D721Med (cell line): ENCODE measurements at places on chromosomes 3 and 15.

DNA sequence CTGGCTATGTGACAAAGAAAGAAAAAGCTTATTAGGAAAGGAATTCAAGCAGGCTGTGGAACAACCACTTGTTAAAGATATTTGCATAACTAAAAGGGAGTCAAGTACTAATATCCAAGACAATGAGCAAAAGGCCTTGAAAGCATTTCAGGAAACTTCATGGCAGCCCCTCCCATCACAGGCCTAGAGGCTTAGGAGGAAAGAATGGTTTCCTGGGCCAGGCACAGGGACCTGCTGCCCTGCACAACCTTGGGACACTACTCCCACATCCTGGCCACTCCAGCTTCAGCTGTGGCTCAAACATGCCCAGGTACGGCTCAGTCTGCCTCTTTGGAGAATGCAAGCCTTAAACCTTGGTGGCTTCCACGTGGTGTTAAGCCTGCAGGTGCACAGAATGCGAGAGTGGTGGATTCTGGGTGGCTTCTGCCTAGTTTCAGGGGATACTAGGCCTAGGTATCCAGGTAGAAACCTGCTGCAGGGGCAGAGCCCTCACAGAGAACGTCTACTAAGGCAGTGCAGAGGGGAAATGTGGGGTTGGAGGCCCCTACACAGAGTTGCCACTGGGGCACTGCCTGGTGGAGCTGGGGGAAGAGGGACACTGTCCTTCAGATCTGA is 121.6 kb downstream of the OPA1 start:
- no peak for DNase-seq

DNA sequence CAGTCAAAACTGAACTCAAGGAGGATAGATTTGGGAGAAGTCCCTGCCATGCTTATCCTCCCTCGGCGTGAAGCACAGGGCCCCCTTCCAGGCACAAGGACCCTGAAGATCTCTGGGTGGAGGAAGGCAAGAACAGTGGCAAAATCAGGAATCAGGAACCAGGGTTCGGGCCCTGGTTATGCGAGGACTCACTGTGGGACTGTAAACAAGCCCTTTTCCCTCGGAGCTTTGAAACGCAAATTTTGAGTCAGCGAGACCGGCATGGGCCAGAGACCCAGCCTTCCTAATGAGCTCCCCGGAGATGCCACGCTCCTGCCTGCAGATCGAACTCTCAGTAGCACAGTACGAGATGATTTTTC is 70.1 kb downstream of the SLC12A8 start:
- DNase-seq, result no peak

DNA sequence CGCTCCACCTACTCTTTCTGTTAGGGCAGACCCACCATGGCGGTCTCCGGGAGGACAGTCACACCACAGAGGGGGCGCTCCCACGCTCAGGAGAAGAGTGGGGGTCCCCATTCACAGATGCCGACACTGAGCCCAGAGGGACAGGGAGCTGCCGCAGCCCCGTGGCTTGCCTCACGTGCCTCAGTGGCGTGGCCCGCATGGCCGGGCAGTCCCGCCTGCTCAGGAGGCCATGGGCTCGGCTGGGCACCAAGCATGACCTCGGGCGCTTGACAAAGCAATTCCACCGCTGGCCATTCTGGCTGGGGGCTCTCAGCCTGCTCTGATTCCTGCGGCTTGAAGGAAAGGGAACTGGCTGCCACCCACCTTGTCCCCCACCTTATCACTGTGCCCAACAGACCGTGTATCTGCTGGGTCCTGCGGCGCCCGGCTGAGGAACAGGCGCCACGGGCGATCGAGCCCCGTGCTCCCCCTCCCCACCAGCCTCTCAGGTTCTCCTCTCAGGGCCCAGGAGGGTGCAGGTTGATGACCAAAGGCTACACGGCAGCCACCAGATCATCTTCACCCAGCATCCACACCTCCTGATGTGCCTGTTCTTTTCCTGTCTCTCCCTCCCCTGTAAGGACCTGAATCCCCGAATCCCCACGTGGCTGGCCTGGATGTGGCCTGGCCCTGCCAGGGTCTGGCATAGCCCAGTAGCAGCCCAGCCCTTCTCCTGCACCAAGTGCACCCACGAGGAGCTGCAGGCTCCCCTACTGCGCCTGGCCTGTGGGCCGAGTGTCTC is 20.7 kb downstream of the CYFIP1 start:
- no peak for DNase-seq

DNA sequence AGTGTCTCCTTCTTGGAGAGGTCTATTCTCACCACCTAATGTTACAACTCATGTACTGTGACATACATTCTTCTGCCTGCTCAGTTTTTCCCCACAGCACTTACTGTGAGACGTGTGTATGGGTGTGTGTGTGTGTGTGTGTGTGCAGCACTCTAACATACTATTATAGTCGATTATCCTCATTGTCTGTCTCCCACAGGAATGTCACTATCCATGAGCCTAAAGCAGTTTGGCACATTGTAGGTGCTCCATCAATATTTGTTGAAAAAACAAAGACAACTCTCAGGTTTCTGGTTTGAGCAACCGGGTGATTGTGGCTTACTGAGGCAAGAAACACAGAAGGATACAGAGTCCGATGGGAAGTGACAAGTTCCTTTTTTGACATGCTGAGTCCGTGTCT is 8.6 kb upstream of the ZNF148 start:
- DNase-seq, result no peak

DNA sequence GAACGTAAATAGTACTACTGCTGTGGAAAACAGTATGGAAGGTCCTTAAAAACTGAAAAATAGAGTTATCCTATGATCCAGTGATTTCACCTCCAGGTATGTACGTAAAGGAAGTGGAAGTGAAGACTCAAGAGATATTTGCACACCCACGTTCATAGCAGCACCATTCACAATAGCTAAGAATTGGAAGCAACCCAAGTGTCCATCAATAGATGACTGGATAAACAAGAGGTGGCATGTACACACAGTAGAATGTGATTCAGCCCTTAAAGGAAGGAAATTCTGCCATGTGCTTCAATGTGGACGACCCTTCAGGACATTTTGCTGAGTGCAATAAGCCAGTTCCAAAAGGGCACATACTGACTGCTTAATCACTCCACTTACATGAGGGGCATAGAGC is 188.3 kb downstream of the APBA2 start:
- DNase-seq, result no peak

DNA sequence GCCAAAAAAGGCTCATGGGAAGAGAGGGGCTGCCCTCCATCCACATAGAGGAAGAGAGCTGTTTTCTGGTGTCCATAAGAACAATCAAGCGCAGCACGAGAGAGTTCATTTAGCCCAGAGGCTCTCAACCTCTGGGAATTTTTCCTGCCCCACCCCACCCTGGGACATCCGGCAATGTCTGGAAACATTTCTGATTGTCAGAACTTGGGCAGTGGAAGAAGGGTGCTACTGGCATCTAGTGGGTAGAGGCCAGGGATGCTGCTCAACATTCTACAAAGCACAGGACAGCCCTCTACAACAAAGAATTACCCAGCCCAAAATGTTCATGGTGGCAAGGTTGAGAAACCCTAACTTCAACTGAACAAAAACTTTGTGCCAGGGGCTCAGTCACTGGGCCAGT is 92.9 kb downstream of the RAB11A start:
- no peak for DNase-seq
